ENCODE measurements at places on chromosomes 4 and X.

GRCh38 chr4:52015366-52015765, 4.8 kb downstream of the LRRC66 start:
- peak; percentile 1 for DNase-seq

DNA sequence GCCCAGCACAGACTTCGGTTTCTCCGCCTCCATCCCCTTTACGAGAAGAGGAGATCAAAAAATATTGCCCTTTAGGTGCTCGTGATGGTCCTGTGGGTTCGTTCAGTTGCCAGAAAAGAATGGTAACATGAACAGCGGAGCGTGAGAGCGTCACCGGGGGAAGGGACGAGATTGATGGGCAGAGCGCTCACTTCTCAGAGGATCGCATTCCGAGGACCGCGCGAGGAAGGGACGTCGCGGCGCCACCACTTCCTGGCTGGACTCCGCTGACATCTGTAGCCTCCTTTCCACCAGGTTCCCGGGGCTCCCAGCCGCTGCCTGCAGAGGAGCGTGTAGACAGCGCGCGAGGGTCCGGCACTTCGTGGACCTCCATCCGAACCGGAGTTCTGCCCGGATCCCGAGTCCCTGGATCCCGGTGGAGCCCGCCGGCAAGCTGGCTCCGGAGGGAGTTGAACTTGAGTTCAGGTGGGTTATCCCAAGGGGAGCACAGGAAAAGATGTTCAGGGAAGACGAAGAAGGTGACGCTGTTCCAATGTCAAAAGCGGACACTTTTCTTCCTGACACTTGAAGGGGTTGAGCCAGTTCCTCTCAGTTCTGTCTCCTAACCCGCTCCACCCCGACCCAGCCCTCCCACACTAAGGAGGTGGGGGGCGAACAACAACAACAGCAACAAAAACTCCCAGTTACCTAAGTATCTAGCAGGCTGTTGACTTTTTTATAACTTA, 484 bp downstream of the GALNTL6 start:
- DNase-seq = peak; percentile 1

GRCh38 chr4:27429364-27429871, 568.8 kb downstream of the STIM2 start:
- no peak for DNase-seq

DNA sequence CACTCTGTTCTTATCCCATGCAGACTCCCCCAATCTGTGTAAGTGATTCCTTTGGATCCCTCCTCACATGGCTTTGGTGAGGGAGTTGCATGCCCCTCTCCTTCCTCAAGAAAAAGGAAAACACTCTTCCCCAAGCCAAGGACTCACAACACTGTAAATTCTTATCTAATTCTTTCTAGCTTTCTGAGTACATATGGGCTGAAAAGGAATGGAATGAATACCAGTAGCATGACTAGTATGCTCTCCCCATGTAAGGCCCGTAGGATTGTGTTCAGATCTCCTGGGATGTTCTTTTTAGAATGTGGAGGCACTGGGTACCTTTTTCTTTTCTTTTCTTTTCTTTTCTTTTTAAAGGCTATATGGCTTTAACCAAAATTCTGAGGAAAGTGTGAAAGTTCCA, 17.0 kb upstream of the MAGED1 start:
- no peak for DNase-seq

- peak; percentile 6 for DNase-seq
These were observed 694 bp downstream of the TBL1X start for GRCh38 chrX:9465380-9466123.

DNA sequence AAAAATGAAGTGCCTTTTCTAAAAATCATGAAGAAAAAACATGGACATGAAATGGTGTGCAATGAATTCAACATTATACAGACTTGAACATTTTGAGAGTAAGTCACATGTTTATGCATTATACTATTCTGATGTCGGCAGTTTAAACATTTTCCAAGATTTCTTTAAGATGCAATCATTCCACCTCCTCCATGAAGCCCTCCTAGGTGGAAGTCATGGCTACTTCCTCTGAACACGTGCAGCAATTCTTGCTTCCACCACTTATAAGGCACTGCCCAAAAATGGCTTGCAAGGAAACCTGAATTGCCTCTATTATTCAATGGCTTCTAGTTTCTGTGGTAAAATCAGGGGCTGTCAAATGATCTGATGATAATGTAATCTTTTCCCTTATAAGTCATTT, 25.8 kb downstream of the IGFBP7 start:
- no peak for DNase-seq

DNA sequence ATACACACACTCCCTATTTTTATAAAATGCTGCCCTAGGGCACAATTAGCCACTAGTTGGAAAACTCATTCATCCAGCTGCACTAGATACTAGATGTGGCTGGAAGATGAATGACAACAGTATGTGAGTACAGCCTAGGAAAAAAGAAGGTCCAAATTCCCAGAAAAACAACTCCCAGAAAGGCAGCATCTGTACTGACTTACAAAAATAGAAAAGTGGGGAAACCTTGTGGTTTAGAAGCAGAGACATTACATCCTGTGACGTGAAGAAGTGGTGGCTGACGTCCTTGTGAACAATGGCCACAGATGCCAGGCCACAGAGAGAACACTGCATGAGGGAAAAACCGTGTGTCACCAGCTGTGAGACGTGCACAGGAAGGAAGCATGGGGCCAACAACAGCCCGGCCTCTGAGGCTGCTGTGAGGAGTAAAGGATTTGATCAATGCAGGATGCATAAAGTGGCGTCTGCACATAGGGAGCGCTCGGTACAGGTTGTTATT, 81.2 kb downstream of the SPRY1 start:
- peak; percentile 12 for DNase-seq

GRCh38 chr4:3523146-3523627, 9.0 kb downstream of the LRPAP1 start:
- no peak for DNase-seq

DNA sequence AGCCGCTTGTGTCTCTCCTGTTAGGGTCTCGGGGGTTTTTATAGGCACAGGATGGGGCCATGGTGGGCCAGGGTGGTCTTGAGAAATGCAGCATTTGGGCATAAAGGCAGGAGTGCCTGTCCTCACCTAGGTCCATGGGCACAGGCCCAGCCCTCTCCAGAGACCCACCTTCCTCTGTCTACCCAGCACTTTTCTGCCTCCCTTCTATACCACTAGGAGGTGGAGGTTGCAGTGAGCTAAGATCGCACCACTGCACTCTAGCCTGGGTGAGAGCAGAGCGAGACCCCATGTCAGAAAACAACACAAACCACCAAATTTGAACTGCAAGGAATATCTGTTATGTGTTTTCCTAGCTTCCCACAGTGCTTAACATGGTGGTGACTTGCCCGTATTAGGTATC, 38.0 kb downstream of the MOB1B start:
- no peak for DNase-seq

- no peak for DNase-seq
These were observed 211.0 kb upstream of the ADGRL3 start for GRCh38 chr4:60989141-60989540.

DNA sequence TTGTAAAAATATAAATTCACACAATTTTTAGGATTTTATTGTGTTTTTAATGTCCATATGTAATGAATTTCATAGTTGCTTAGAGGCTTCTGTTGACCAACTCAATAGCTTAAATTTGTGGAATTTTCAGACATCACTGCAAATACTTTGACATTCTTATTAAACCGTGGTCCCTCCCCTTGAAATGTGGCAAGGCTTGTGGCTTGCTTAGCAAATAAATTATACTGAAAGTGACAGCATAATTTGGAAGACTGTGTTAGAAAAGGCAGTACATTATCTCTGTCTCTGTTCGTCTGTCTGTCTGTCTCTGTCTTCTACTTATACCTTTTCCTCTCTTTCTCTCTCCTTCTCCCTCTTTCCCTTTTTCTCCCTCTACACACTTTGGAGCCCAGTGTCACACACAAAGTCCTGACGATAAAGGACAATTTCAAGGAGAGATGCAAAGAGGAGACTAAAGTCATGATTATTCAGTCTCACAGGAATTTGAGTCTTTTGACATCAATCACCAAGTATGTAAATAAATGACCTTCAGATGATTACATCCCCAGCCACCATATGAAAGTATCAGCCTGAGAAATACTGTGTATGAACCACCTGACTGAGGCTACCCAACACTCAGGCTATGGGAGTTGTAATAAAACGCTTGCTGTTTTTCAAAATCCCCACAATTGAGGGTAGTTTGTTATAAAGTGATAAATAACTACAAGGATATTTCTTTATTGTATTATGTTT, 21.0 kb upstream of the UGT2B7 start:
- DNase-seq = no peak

DNA sequence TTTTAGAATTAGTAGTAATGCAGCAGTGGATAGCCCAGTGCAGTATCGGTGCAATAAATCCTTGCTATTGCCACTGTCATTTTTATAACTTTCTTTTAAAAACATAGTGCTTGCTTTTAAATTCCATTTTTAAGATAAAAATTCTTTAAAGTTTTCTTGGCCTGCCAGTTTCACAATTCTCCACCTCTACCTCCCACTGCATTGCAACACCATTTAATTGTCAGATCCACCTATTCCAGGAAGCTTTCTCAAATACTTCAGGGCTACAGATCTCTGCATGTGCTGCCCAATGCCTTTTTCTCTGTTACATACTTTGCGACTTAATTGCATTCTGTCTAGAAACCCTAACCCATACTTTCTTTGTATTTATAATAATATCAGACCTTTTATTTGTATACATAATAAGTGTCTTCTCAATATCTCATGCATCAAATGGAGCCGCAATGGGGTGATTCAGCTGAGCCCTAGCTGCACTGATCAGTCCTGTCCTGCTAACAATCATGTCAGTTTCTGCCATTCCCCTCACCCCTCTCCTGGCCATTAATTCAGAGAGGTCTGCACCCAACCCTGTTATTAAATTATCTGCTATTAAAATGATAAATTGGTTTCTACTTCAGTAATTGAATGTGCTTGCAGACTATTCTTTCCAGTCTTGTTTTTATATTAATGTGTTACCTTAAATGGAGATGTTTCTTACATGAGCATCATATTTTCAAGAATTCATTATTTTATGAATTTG, 193.1 kb downstream of the SLIT2 start:
- no peak for DNase-seq

GRCh38 chrX:98294310-98294709, 1410.6 kb downstream of the RPA4 start:
- no peak for DNase-seq

- DNase-seq = no peak
These were observed 36.0 kb upstream of the CD38 start for GRCh38 chr4:15742083-15742582.

DNA sequence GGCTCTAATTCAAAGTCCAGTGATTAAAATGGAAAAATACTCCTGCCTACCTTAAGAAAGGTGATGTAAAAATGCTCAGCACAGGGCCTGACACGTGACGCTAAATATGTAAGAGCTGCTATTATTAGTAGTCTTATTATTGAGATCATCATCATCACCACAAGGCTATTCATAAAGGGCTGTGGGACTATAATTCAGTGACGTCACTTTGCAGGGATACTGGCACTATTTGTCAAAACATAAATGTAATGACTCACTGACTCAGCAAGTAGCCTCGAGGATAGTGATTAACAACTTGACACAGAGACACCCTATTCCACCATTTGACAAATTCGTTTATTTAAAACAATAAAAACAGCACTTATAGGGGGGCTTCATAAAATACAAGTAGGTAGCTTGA, 258.9 kb downstream of the SPANXN1 start:
- DNase-seq = no peak

- DNase-seq = no peak
These were observed 64.5 kb upstream of the H2AZ1 start for GRCh38 chr4:100014616-100015015.

GRCh38 chrX:104833401-104833800, 267.4 kb downstream of the IL1RAPL2 start:
- DNase-seq = no peak

DNA sequence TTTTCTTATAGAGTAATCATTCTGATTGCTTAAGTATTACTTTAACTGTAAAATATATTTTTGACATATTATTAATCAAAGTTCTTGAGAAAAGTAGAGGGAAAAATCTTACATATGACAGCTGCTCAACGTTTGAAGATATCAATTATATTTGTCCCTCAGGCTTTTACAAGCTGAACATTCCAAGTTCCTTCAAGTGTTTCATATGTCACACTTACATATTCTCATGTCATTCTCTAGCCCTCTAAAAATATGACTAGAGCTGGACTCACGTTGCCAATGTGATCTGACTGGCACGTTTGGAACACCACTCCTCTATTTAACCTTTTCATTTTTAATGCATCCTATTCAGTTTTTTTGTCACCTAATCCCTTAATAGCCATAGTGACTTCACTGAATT, 492.9 kb downstream of the PCDH18 start:
- no peak for DNase-seq

Measured in A673 (cell line).